ENCODE measurements at places on chromosomes 2 and 18.

- no peak for DNase-seq
Observed at GRCh38 chr2:105576440-105577241, 168.1 kb upstream of the NCK2 start.

GRCh38 chr2:88607416-88607815 lies 19.8 kb downstream of the EIF2AK3 start:
- no peak for DNase-seq

DNA sequence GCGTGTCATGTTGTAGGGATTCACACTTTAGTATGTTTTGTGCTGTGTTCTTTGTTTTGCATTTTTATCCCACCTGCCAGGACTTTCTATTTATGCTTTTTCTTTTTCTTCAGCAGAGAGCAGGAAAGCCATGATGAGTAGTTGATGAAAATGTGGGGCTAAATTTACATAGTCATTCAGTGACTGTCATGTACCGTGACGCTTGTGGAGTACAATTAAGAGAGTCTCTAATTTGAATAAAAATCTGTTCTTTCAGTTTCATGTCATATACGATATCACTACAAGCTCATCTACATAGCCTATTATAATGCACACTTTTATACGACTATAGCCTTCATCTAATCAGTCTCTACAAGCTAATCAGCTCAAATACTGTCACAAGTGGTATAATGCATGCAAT lies 112.7 kb upstream of the SPATS2L start:
- DNase-seq, result no peak

GRCh38 chr18:32920796-32921787 lies 148.3 kb upstream of the KLHL14 start:
- no peak for DNase-seq

DNA sequence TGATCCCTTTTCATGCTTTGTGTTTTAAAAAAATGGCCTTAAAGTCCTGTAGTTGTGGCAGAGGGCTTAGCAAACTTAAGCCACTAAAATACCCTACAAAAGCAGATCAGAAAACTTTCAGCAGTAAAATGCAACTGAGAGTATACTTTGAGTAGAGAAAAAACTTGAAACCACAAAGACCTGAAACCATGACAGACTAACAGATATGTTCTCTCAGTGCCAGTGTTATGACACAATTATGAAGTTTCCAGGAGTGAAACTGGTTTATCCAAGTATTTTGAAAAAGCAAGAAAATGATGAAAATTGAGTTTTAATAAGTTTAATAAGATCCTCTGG lies 74.5 kb downstream of the SPRED2 start:
- no peak for DNase-seq

GRCh38 chr2:8574196-8575037 lies 107.4 kb upstream of the ID2 start:
- DNase-seq, result no peak

DNA sequence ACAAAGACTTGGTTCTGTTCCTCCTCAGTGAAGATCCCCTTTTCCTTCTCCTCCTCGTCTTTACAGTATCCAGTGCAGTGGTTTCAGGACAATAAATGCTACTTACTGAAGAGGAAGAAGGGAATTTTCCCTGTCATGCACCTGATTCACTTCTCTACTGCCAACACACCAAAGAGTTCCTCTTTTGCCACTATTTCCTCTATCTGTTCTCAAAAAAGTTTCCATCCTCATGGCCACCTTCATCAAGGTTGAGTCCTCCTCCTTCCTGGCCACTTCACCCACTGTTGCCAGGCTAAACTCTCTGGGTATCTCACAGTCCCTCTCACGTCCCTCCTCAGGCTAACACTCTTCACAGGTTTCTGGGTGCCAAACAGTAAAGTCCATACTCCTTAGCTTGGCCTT lies 41.7 kb downstream of the PLEKHM3 start:
- DNase-seq, result no peak

GRCh38 chr2:67840460-67841068 lies 222.2 kb downstream of the C1D start:
- no peak for DNase-seq

DNA sequence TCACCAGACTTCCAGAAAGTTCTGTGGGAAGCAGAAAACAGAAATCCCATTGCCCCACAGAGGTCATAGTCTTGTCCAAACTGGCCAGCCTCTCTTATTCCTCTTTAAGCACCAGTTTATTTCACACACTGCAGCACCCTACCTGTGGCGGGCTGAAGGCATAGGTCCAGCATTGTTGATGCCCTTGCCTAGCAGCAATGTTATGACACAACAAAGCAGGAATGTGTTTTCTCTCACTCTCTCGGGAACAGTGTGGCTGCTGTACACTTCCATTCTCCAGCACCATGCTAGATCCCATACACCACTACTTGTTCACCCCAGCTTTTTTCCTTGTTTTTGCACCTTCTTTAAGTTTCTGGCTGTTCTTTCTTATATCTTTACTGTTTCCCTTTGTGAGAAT lies 181.6 kb downstream of the DNAH6 start:
- DNase-seq, result no peak

DNA sequence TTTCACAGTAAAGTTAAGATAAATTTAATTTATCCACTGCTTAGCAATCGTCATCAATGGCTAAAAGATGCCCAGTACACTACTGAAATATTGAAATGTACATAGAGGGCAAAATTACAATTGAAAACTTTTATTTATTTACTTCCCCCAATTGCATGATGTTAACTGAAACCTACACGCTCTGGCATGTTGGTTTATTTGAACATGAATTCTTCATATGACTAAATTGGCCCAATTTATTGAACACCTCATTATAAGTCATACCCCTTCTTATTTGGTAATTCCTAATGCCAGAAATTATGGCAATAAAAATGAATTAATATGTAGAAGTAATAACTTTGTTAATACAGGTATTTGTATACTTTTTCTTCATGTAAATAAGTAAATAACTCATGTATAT lies 183.0 kb upstream of the ZC3H15 start:
- DNase-seq, result no peak

DNA sequence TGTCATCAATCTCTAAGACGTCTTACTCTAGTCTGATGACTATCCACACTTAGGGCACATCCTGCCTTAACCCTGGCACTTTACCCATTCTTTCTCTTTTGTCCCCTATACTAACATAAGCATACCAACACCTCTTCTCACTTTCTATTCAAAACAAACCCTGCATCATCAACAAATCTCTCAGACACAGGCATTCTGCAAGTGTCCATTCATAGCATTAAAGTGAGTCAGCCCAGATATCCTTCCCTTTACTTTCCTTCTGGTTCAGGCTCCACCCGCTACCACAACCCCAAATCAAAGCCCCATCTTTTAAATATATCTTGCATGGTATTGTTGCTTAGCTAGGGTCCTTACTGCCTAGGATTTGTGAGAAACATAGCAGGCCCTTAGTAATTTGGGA lies 3.8 kb downstream of the GRB14 start:
- no peak for DNase-seq

DNA sequence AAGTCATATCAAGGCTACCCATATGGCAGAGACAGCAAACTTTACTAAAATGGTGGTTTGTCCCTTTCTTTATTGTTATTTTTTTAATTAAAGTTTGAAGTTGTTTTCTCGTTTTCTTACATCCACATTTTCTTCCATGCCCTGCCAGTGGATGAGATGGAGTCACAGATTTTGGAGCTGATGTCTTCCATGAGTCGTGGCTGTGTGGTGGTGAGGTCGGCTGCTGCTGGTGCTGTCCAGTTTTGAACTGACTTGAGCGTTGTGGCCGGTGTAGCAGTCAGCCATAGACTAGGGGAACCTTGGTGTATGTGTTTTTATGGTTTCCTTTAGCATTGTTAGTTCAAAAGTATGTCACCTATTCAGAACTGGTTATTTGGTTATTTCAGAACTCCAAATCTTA lies 182.8 kb downstream of the SH3RF3 start:
- DNase-seq, result no peak

DNA sequence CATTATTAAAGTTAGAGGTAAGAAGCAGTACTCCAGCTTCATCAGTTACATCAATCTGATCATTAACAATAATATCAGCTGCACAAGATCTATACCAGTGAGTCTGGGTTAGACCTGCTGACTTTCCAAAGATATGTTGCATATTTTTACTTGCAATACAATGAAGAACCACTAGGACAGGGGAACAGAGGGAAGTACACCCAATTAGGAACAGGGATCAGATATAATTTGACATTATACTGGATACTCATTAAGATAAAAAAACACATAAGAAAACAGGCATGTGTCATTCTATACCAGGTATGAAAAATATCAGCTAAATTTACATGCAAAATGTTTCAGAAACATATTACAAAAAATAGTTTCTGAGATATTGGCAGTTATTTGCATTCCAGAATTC lies 995.1 kb upstream of the DDX18 start:
- no peak for DNase-seq

GRCh38 chr2:43020990-43021669 lies 205.3 kb downstream of the ZFP36L2 start:
- no peak for DNase-seq

DNA sequence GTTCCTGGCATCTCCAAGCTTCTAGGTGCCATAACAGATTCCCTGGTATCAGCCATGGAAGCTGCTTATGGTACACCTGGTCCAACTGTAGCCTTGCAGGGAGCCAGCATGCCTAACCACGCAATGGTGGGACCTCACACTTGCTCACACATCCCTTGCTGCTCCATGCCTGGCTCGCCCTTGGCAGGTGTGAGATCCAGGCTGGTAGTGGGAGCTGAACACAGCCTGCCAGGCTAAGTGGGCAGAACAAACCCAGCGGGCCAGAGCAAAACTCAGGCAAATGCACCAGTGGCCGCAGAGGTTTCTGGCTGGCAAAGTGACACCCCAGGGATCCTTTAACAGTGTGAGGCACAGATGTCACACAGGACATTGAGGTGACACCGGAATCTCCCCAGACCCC lies 185.8 kb downstream of the NDUFA10 start:
- no peak for DNase-seq

DNA sequence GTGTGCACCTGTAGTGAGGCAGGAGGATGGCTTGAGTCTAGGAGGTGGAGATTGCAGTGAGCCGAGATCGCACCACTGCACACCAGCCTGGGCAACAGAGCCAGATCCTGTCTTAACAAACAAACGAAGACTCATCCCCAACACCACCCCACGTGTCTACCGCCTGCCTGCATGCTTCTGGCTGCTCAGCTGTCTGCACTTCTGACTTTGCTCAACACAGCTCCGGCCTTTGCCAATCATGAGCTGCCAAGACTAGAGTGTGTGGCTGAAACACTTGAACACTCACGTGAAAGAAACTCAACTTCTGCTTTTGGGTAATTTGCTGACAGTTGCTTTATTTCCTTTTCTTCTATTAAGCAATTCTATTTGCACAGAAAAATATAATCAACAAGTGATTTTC lies 32.1 kb upstream of the SP3 start:
- peak; percentile 51 for DNase-seq

GRCh38 chr2:240556553-240557100 lies 1.2 kb downstream of the ANKMY1 start:
- no peak for DNase-seq

DNA sequence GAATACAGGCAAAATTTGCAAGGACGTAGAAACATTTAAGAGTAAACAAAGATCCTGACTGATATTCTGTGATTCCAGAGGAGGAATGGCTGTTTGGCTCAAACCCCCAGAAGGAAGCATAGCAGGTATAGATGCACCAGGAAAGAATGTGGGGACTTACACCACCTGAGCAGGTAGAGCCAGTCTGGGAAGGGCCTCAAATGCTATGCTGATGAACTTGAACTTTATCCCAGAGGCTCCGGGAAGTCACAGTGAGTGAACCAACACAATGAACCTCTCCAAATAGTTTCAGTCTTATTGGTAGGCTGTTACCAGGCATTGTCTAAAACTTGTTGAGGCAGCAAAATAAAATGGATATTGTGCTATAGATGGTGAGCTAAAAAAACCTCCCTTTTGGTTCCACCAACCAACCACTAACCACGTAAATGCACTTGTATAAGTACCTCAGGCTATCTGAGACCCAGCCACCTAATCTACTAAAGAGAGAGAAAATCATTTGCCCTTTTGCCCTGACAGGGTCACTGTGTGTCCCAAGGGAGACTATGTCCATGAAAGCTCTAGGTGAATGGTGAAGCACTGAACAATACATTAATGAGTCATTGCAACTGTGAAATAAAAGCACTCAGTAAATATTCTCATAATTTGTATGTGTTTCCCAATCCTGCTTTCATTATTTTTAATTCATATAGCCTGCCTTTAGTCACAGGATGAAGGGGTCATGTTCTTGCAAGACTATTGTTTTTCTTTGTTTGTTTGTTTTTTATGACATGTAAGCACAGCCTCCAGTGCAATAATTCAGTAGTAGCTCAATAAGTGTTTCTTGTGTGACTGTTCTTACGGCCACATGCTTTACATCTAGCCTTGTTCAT lies 911.6 kb downstream of the EPHA4 start:
- DNase-seq, result no peak

GRCh38 chr18:7322817-7323485 lies 92.1 kb downstream of the LRRC30 start:
- no peak for DNase-seq

GRCh38 chr2:2102866-2103653 lies 228.0 kb downstream of the MYT1L start:
- no peak for DNase-seq

DNA sequence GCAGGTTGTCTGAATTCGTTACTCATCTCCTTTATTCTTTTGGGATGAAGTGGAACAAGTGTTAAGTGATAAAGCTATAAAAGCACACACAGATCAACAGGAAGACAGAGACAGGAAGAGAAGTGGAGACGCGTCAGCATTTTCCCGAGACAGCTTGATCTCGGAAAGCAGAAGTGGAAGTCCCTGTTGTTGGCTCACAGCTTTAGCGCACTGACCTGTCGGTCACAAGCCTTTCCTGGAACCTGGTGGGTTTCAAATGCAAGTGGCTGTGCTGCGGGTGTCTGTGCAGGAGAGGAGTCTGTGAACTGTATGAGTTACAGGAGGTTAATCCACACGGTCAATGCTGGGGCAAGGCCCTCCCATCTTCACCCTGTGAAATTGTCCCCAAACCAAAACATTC lies 116.6 kb upstream of the PELI1 start:
- peak; percentile 23 for DNase-seq

GRCh38 chr2:226860087-226860486 lies 24.2 kb downstream of the RHBDD1 start:
- no peak for DNase-seq

DNA sequence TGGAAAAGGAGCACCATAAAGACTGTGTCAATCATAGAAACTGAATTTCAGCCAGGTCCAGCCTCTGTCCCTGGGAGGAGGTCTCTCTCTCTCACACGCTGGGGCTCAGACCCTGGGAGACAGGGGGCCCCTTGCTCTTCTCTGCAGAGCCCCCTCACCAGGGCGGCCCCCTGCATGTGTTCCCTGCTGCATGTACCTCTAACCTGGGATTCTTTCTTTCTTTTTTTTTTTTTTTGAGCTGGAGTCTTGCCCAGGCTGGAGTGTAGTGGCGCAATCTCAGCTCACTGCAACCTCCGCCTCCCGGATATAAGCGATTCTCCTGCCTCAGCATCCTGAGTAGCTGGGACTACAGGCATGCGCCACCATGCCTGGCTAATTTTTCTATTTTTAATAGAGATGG lies 46.5 kb downstream of the TPO start:
- no peak for DNase-seq

- no peak for DNase-seq
Observed at GRCh38 chr2:33500177-33500576, 23.7 kb downstream of the RASGRP3 start.

- DNase-seq, result no peak
Observed at GRCh38 chr2:159710601-159711180, 1.6 kb upstream of the MARCHF7 start.

- no peak for DNase-seq
Observed at GRCh38 chr2:56127010-56127409, 56.8 kb upstream of the CCDC85A start.
